ENCODE measurements at places on chromosomes 12 and 14.
A peak's percentile ranks its signal among the peaks of the same experiment; 100 is the strongest.

- DNase-seq = no peak
Observed at GRCh38 chr12:114274131-114274530, 131.8 kb downstream of the TBX5 start.

- no peak for DNase-seq
Observed at GRCh38 chr14:61866932-61867920, 105.0 kb downstream of the SNAPC1 start.

DNA sequence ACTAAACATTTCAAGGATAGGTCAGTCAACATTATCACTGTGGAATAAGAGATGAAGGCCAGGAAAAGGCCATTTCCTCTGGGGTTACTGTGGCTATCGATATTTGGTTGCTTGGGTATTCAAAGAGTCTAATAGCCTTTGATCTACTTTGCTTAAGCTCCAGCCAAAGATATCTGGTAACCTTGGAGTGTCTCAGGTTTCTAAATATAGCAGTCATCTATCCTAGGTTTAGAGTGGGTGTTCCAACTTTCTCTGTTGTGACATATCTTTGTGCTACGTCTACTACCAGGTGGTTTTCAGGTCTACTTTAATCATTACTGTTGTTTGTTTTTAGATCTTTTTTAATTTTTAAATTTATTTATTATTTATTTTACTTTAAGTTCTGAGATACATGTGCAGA is 42.4 kb downstream of the RDH12 start:
- DNase-seq = no peak

GRCh38 chr12:86179855-86180254 is 76.3 kb downstream of the MGAT4C start:
- no peak for DNase-seq

GRCh38 chr12:48296586-48297282 is 54.0 kb downstream of the ZNF641 start:
- no peak for DNase-seq

GRCh38 chr12:110860833-110861296 is 14.1 kb downstream of the CCDC63 start:
- DNase-seq = no peak

GRCh38 chr12:114895827-114896226 is 211.9 kb upstream of the TBX3 start:
- DNase-seq = no peak

DNA sequence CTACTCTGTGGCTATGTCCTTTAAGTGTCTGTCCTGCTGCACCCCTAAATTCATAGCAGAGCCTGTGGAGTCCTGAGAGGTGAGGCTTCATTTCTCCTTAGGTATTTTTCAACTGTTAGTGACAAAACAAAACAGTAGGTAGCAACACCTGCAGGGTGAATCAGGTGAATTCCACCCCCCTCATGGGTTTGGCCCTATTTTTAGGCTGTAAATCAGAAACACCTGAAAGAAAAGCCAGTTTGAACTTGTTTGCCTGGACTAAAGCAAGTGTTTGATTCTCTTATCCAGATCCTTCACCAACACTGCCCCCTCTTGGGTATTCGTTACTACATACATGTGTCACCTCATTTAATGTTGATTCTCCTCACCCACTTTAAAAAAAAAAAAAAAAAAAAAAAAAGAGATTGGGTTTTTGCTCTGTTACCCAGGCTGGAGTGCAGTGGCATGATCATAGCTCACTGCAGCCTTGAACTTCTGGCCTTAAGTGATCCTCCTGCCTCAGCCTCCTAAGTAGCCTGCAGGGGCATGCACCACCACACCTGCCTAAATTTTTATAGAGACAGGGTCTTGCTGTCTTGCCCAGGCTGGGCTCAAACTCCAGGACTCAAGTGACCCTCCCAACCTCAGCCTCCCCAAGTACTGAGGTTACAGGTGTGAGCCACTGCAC is 10.3 kb downstream of the TBPL2 start:
- peak; percentile 16 for DNase-seq

DNA sequence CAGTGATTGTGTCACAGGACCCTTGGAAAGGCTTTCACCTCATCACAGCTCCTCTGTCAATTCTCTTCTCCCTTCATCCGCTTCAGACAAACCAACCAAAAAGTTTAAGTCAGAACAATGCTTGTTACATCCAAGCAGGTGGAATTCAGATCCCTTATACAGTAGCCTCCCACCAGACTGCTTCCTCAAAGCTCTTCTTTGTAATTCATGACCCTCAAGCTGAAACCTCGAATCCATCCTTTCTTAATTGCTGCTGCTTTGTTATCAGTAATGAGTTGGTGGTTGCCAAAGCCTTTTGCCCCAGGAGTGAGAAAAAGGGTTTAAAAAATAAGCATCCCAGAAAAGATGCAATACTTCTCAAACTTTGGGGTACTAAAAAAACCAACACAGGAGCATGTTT is 9.5 kb downstream of the BEST3 start:
- DNase-seq = no peak

- DNase-seq = no peak
Observed at GRCh38 chr12:71954083-71954778, 15.6 kb downstream of the TPH2 start.

- no peak for DNase-seq
Observed at GRCh38 chr12:1705774-1706631, 15.1 kb downstream of the ADIPOR2 start.

DNA sequence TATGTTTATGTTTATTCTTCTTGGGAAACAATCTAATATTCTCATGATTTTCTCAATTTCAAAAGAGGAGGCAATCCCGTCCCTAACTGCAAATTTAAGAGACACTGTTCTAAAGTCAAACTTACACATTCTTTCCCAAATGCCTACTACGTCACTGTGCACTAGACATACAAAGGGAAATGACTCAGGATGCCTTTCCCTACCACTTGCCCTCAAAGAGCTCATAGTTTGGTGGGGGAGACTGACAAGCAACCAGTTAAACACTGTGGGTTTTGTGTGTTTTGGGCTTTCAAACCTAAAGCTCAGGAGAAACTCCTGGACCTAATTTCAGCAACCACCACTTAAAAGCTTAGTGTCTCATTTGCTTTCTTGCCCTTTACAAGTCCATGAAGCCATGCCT is 58.4 kb downstream of the ATP2B1 start:
- DNase-seq = no peak

DNA sequence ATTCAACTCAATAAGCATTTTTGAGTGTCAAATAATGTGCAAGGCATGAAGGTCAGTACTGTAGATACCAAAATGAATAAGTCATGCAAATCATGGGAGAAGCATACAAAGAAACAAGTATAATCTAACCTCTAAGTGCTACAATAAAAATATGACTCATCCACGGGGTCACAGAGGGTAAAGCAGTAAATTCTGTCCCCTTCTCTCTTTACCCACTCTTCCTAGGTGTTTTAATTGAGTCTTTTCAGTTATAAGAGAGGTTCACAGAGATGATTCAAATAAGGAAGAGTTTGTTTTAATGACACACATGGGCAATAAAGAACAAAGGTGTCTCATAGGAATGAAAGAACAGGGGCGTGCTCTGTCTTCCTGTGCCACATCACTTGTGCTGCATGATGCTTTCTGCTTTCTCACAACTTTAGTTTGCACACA is 71.5 kb upstream of the DAAM1 start:
- peak; percentile 30 for DNase-seq

GRCh38 chr12:115630136-115630535 is 647.4 kb downstream of the MED13L start:
- no peak for DNase-seq

GRCh38 chr12:1926251-1926657 is 7.8 kb upstream of the CACNA2D4 start:
- DNase-seq = no peak

DNA sequence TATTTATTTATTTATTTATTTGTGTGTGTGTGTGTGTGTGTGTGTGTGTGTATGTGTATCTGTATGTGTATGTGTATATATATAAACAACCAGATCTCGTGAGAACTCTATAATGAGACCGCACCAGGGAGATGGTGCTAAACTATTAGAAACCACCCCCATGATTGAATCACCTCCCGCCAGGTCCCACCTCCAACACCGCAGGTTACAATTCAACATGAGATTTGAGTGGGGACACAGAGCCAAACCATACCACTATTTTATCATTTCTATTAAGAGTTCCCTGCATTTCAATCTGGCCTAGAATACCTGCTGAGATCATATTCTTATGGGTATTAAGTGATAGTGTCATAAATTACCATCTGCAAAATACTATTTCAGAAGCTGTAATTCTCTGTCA is 243.8 kb upstream of the PLEKHG7 start:
- DNase-seq = no peak

- peak; percentile 99 for DNase-seq
Observed at GRCh38 chr12:6370994-6371754, 4.2 kb downstream of the SCNN1A start.

DNA sequence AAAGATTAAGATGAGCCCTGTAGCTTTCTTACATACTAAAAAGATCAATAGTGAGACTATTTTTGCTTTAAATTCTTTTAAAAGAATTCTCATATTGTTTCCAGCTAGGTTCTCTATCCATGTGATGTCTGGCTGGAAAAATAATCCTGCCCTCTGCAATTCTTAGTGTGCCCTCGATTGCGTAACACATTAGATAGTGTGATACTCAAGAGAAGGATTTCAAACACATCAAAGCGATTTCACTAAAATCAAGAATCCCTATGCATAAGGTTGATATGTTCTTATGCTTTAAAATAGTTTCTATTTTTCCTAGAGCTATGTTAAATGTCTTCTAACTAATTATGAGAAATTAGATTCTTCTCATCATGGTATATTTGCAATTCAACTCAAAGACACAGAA is 127.3 kb upstream of the PLEKHA5 start:
- DNase-seq = no peak

- DNase-seq = no peak
Observed at GRCh38 chr12:57984629-57985151, 43.3 kb downstream of the ATP23 start.

GRCh38 chr14:88695870-88696269 is 96.9 kb downstream of the EML5 start:
- DNase-seq = no peak

DNA sequence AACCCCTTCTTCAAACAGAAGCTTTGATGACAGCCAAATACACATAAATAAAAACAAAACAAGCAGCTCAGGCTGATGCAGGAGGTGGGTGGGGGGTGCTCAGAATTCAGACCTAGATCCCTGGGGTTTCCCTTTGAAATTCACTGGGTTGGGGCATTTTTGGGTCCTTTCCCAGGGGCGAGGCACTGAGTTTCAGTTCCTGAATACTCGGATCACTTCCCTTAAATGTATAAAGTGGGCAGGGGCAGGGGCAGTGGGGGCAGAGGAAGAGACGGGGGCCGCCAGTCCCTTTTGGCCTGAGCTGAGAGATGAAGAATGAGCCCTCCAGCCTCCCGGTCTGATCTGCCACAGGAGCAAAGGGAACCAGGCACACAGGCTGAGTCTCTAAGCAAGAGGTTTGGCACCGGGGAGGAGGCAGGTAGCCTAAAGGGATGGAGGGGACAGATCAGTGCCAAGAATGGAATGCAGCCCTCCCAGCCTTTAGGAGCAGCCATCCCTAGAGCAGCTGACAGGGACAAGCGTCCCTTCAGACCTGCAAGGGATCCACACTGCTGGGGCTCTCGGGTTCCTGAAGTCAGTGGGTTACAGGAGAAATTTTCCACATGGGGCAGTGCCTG is 20.3 kb downstream of the KDM2B start:
- DNase-seq = no peak

- no peak for DNase-seq
Observed at GRCh38 chr14:50534997-50535396, 2.6 kb upstream of the MAP4K5 start.

- DNase-seq = no peak
Observed at GRCh38 chr14:53655080-53655785, 301.4 kb downstream of the BMP4 start.

DNA sequence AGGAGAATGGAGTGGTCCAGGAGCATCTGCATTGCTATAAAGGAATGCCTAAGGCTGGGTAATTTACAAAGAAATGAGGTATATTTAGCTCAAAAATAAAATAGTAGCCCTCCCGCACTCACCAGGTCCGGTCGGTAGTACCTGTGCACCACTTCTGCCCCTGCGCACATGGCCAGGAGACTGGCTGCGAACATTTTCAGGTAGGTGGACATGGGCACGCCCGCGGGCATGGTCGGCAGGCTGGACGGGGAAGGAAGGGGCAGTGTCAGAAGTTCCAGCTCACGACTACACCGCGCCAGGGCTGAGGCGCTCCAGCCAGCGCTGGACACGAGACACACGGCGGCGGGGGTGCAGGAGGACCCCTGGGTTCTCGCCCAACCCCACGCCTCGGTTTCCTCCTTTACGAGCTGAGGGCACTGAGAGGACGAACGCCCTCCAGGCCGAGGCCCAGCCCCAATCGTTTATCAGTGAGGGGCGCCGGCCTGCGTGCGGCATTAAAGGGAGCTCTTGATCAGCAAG is 9.1 kb upstream of the TDG start:
- DNase-seq = no peak

DNA sequence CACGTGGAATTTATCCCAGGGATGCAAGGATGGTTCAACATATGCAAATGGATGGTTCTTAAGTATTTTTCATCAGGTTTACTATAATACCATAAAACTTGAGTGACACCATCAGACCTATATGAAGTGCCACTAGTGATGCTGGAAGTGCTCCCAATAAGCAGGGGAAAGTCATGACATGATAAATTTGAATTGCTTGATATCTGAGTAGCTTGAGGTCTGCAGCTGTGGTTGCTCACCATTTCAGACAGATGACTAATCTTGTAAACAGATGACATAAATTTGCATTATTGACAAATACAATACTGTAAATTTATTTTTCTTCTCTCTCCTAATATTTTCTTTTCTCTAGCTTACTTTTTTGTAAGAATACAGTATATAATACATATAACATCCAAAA is 13.7 kb upstream of the PRPF39 start:
- DNase-seq = no peak

- DNase-seq = no peak
Observed at GRCh38 chr12:60349232-60349978, 753.6 kb downstream of the SLC16A7 start.

GRCh38 chr14:71465316-71465715 is 466.9 kb upstream of the RGS6 start:
- DNase-seq = no peak

GRCh38 chr12:28568704-28569103 is 378.4 kb downstream of the CCDC91 start:
- DNase-seq = no peak

DNA sequence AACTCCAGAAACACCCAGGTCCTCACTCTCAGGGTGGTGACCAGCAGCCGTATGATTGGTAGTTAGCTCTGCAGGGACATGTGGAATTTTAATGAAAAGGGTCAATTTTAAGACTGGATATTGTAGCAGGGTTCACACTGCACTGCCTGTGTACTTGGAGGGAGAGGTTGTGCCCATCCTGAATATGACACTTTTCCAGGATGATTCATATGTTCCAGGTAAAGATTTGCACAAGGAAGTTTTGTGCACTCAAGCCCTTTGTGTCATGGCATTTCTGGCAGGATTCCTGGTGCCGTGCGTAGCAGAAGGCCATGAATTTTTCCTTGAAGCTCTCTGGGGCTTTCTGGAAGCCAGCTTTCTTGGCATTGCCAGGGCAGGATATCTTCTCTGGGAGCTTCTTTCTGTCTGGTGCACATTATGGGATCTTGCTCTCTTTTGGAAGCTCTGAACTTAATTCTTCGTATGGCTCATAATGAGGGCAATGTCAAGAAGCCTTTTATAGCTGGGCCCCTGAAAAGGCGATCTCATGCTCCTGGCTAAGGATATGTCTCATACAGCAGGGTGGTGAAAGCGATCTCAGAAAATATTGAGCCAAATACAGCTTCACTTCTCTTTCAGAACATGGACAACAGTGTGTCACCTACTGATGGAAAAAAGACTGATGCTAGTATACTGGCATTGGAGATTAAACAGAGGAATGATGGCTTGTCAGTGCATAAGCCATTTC is 1133.9 kb downstream of the AACS start:
- no peak for DNase-seq

All from RCC 7860 (cell line).